ENCODE measurements at places on chromosomes 7 and 10.

DNA sequence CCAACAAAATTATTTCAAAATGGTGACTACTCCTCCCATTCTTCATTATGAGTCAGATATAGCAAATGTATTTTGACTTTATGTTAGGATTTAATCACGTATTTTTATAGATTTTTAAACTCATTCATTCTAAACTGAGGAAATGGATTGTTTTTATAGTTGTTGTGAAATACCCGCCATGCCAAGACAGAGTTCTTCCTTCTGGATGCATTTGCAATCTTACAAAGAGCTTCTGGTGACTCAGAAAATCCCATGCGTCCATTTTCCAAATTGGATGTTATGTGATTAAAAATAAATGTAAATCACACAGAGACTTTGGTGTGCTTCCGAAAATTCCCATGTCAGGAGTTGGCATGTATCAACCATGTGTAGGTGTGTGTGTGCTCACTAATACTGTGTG is 179.3 kb downstream of the TRIL start:
- peak; percentile 69 for DNase-seq

- no peak for DNase-seq
Observed at GRCh38 chr10:130461631-130462030, 325.4 kb downstream of the GLRX3 start.

DNA sequence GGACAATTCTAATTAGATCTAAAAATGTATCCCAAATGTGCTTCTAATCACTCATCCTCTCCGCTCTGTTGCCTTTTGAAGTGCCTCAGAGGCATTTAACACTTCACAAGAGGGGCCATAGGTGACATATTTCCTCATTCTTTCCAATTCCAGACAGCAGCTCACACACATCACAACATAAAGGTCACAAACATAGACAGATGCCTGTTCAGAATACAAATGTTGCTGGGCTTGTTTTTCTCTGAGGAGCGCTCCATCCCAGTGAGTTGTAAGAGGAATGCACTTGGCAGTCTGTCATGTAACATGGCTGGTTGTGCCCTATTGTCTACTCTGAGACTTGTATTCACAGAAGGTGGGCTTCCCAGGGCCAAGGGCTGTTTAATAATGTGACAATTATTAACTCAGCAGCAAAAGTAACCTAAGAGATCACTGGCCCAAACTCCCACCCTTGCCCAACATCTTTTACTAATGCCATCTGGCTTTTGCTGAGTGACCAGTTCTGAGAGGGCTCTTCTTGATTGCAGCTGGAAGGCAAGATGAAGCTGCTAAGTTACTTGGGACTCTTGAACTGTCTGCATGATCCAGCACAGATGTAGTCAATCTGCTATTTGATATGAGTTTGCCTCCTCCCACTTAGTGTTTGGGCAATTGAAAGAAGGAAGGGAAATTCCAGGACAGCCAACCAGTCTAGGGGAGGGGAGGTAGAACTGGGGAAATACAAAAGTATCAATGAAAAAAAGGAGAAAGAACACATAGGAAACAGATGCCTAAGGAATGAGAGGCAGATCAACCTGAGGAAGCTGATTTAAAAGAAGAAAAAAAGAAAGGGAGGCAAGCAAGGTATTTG is 13.6 kb downstream of the PON2 start:
- DNase-seq = no peak

GRCh38 chr10:11555556-11555955 is 55.9 kb downstream of the USP6NL start:
- DNase-seq = no peak

GRCh38 chr7:12211054-12211710 is at the start of gene TMEM106B:
Gene TMEM106B, plus strand, starts transcription at chr7:12211294. Its CDS starts 3,517 bp downstream, at chr7:12214811.
- peak; percentile 97 for DNase-seq

DNA sequence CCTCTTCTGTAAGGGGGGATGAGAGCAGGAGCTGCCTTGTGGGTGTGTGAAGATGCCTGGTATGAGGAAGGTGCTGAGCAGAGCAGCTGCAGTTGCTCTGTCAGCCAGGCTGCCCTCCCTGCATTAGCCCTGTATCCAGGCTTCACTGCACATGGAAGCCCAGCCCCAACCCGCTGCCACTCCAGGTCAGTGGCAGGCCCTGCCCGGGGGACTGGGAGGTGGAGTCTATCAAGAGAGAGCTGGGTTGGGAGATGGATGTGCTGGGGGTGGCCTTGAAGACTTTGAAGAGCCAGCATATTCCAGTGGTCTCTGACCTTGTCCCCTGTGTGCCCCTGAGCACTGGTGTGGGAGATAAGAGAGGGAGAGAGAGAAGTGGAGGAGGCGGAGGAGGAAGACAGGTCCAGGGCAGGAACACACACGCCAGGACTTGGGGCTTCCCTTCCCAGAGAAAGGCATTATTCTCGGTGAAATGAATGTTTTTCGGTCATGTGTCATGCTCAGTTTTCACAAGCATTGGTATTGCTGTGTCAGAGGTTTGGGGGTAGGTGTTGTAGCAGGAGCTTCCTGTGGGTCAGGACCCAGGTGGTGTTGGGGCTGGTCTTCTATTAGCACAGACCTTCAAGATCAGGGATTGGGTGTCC is 2.6 kb downstream of the PPIF start:
- DNase-seq = no peak

- no peak for DNase-seq
Observed at GRCh38 chr10:127033216-127034033, 128.2 kb downstream of the DOCK1 start.

GRCh38 chr10:33483124-33483815 is 148.8 kb upstream of the NRP1 start:
- DNase-seq = no peak

GRCh38 chr7:22481726-22482125 is 18.3 kb downstream of the STEAP1B start:
- peak; percentile 97 for DNase-seq

DNA sequence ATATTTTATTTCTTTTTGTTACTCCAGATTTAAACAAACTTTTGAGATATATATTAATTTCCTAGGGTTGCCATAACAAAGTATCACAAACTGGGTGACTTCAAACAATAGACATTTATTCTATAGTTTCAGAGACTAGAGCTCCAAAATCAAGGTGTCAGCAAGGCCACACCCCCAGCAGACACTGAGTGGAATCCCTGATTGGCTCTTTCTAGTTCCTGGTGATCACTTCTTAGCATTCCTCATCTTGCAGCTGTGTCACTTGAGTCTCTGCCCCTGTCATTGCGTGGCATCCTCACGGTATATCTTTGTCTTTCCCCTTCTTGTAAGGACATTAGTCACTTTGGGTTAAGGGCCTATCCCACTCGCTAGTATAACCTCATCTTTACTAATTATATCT is 7.6 kb upstream of the SLC26A3 start:
- DNase-seq = no peak

DNA sequence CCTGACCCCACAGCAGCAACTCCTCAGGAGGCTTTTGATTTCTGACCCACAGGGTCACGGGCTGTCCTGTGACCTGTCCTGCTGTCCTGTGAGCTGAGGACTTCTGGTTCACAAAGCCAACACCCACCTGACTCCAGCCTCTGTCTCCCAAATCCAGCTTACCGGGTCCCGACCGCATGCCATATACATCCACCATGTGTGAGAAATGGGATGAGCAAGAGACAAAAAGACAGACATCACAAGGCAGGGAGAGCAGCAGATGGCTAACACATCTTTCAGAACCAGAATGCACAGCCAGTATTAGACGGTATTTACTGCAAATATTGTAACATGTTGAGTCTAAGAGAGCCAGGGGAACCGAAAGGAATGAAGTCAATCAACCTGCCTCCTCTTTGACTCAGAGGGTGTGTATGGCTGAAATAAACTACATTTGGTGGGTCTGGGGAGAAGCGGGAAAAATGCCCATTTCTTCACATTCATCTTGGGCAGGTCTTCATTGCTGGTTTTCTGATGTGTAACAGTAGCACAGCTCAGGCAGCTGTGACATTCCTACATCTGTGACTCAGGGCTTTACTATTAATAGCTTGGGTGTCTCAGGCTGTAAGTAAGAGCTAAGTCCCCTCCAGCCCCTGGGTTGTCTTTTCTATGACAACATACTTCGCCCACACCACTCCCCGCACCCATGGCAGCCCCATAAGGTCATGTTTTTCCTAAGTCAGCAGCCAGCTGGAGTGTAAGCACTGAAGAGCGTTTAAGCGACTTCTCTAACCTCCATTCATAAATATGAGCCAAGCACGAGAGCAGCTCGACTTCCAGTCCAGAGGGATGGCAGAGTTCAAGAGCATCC is 25.0 kb downstream of the ABLIM1 start:
- DNase-seq = peak; percentile 76

DNA sequence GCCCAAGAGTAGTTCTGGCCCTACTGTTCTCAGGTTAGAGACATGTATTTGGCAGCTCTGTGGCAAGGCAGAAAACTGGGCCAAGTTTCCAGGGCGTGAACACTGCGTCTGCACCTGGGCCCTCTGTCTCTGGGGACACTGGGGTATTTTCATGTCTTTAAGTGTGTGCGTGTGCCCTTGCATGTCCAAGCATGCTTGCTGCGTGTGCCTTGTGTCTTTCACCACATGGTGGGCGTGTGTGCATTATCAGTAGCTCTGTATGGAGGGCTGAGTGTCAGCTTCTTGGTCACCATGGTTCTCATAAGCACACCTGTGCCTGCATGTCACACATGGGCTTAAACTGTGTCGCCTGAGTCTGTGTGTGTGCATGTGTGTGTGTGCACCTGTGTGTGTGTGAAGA is 69.3 kb downstream of the HIPK2 start:
- no peak for DNase-seq

DNA sequence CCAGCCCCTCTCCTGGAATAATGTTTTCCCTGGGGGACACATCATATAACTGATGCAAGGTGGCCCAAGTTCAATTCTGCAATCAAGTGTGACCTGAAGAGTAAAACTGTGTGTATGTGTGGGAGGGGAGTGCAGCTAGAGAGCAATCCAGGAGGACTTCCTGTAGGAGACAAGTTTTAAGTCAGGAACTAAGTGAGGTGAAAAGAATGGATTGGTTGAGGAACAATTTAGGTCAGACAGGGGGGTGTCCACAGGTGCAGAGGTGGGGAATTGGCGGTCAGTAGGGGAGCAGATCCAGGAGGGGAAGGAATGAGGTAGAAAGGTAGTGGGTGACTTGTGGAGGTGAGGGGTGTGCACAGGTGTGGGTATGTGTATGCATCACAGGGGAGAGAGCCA is 82.6 kb downstream of the NEURL1 start:
- no peak for DNase-seq

DNA sequence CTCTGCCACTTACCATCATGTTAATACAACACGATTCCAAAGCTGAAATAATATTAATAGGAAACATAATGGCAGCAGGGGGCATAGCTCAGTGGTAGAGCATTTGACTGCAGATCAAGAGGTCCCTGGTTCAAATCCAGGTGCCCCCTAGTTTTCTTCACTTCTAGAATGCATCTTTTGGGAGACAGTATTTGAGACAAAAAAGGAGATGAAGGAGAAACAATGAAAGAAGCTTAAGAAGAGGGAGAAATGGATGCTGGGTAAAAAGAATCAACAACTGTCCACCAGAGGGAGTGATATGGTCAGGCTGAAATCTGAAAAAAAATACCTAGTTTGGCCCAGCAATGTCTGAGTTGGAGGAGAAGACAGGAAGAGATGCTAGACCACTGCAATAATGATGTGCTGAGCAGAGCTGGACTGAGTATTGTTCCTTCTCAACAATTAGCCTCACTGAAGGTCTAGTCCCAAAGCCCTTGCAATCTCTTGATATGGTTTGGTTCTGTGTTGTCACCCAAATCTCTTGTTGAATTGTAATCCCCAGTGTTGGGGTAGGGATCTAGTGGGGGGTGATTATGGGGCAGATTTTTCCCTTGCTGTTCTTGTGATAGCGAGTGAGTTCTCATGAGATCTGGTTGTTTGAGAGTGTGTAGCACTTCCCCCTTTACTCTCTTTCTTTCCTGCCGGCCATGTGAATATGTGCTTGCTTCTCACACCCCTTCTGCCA is 48.3 kb downstream of the ZNF783 start:
- DNase-seq = peak; percentile 70

DNA sequence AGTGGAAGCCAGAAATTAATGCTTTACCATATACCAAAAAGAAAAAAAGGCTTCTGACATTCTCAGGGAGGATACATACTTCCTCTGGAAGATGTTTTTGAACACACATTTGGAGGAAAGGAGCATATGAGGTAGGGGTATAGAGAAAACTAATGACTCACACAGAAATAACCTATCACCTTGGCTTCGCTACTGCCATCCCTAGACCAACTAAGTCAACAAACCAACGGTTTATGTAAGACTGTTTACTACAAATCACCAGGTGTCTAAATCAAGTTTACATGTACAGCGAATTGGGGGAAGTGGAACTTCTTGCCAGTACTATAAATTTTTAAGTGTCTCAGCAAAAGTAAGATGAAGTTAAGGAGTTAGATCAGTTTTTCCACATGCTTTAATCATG is 96.9 kb downstream of the NT5C2 start:
- no peak for DNase-seq

DNA sequence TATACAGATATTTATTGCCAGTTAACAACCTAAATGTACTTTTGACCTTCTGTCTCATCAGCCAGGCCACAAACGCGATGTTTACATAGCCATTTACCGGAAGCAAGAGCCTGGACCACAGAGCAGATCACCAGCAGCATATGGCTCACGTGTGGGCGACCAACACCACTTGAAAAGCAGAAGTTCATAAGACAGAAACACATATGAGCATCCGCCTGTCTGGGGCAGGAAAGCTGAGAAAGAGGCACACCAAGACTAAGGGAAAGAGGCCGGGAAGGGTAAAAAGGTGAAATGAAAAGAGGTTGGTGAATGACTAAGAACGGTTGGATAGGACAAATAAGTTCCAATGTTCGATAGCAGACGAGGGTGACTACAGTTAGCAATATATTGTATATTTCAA is 1.3 kb downstream of the ABCB1 start:
- DNase-seq = peak; percentile 31

GRCh38 chr10:71975871-71976725 is 11.9 kb downstream of the CHST3 start:
- DNase-seq = peak; percentile 41

- DNase-seq = no peak
Observed at GRCh38 chr10:31207636-31208035, 111.4 kb upstream of the ZEB1 start.

- no peak for DNase-seq
Observed at GRCh38 chr10:13139150-13139549, 22.2 kb upstream of the MCM10 start.

GRCh38 chr10:7261351-7261750 is 149.5 kb downstream of the SFMBT2 start:
- DNase-seq = no peak

DNA sequence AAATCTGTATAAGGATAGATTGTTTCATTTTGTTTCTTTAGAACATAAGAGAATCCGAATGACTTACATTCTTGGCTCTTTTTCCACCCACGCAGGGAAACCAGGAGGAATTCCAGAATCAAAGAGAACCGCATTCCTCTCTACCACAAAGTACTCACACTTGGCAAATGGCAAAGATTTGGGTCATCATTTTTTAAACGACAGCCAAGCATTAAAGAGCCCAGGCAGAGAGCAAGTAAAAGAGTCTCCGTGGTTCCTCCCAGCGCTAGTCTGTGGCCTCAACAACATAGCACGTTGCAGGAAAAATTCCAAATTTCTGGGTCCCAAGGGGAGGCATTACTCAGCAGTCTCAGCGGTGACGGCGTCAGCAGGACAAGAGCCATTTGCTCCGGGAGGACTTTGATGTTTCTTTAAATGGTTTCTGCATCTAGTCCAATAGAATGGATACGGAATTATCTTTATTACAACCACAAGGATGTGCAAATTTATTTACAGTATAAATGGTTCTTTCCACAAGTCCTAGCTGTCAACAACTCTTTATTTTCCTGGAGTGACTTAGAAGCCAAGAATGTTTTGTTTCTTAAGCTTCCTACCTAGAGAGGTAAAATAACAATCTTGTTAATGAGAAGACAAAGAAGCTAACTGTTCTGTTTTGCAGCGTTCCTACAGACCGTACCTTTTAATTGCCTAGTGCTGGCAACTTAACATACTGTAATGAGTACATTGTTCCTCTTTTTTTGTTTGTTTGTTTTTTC is 232.5 kb downstream of the SKIDA1 start:
- peak; percentile 90 for DNase-seq

Measured in dermis blood vessel endothelial cell (primary cell).